ENCODE measurements at places on chromosomes 5 and 9.

DNA sequence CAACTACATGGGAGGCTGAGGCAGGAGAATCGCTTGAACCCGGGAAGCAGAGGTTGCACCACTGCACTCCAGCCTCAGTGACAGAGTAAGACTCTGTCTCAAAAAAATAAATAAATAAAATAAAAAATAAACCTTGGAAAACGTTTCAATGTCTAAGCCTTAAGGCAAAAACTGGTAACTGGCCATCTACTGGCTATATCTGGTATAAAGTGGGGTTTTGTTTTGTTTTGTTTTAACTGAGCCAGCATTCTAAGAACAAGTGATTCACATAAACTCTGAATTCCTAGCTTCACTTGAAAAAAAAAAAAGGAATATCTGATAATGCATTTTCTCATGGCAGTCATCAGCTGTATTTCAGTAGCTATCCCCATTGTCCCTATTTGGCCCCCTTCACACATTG, 126.1 kb upstream of the EFNA5 start:
- no peak for DNase-seq

GRCh38 chr9:136206602-136207275, 1.8 kb upstream of the LHX3 start:
- DNase-seq: no peak

DNA sequence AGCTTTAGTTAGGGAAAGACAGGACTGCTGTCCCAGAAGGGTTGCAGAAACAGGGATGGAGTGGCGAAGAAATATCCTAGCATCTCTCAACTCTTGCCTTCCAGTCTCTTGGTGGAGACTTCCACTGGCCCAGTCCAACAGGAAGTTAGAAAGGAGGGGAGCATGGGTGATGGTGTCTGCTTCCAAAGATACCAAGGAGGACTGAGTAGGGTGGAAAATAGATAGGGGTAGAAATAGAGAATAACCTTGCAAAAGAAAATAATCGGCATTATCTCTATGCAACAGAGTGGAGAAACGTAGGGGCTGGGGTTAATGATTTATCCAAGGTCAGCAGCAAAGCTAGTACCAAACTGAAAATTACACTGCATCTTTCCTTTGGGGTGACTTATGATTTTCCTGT, 242.3 kb downstream of the PSAT1 start:
- DNase-seq: no peak

DNA sequence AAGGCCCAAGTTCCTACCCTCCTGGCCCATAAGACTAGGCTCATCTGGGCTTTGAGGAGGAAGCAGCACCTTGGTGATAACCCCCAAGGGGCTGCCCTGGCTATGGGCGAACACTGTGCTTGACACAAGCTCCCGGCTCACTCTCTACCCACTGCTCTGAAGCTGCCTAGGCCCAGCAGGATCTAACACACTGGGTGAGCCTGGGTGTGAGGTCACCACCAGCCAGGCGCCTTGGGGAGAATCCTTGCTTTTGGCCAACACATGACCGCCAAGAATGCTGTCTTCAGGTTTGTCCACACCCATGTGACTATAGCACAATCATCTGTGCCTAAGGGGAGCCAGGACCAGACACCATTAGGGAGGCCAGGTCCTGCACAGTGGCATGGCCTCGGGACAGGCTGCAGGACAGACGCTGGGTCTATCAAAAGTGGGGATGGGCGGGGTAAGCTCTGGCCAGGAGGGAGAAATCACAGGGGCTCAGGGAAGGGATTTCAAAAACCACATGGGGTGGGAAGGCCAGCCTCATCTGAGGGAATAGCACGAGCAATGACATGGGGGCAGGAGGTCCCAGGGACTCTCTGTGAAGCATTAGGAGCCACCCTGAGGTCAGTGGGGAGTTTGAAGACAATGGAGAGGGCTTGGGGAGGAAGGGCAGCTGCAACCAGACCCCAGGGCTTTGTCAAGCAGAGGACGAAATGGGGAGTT, 29.6 kb downstream of the BICD2 start:
- no peak for DNase-seq

DNA sequence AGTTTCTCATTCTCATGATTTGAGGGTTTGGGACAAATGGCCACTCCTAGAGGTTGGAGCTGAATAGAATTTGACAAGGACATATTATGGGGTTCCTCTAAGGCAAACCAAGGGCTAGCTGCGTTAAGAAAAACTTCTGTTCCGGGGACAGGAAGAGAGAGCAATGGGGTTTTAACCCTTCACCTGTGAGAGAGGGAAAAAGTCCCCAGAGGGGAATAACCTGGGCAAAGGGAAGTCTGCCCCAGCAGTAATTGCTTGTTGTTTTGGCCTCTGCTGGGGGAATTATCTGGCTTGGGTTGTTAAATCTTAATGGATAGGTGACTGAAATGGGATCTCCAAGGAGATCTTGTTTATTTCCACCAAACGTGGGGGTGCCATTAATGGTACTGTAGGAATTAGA, 110.1 kb upstream of the MOCS2 start:
- no peak for DNase-seq

GRCh38 chr5:95907740-95908706, 53.6 kb downstream of the ELL2 start:
- no peak for DNase-seq

DNA sequence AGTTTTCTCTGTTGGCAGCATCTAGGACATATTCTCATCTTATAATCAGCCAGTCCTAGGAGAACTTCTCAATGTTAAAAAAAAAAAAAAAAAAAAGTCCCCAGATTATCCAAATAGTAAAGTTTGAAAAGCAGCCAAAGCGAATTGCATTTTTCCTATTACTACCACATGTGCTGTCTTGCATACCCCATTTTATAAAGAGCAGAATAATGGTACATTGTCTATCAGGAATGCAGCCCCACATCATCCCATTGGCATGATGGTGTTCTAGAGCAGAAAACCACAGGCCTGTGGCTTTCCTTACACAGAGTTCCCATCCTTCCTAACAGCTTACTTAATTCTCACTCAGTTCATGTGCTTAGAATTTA, 381.6 kb downstream of the TMEM38B start:
- no peak for DNase-seq

DNA sequence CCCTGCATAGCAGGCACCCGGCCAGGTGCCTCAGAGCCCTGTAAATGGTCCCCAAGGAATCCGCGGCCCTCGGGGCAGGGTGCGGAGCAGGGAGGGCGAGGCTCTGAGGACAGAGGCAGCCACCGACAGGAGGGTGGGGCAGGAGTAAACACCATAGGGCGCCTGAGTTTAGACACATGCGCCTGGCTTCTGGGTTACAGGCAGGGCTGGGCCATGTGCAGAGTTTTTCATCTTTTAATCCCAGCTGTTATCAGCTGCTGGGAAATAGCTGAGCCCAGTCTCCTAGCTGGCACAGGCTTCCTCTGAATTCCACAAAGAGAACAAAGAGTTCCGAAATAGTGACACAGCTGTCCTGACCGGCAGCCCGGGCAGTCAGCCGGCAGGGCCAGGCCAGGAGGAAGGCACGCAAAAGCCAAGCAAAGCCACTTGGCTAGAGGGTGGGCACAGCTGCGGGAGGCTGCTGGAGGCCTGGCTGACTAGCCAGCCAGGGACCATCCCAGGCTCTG, 98.9 kb upstream of the PHYKPL start:
- no peak for DNase-seq

DNA sequence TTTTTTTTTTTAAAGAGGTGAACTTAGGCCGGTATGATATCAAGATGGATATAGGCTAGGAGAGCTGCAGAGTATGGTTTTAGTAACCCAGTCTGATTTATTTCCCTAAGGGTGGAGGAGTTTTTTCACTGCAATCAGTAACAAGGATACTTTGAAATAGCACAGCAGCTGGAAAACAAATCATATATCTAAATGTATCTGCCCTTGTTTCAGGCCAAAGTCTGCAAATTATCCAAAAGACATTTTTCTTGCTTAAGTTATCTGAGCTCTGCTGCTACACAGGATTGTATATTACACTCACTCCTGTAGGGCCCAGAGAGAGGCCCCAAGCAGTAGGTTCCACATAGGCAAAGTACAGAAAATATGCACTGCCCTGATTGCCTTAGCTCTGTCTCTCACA, 222.4 kb downstream of the NTRK2 start:
- no peak for DNase-seq

DNA sequence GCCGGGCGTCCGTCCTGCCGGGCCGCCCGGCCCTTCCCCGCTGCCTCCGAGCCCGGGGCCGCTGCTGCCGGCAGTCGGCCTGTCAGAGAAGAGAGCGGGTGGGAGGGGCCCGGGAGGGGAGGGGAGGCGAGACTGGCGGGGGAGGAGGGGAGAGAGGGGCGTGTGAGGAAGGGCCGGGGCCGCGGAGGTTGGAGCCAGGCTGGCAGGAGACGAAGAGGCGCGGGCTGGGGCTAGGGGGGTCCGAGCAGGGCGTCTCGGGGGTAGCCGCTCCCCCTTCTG, 570 bp downstream of the CREBRF start:
- DNase-seq: no peak

Data from stimulated activated CD8-positive, alpha-beta memory T cell treated with anti-CD3 and anti-CD28 coated beads, Interleukin-15, amount 100 ng/mL, for 48 hours (primary cell).